NCI-H2029 (cell line): ENCODE measurements at places on chromosomes 7 and 10.

GRCh38 chr7:116598278-116598677 is 73.4 kb downstream of the CAV1 start:
- DNase-seq = no peak

DNA sequence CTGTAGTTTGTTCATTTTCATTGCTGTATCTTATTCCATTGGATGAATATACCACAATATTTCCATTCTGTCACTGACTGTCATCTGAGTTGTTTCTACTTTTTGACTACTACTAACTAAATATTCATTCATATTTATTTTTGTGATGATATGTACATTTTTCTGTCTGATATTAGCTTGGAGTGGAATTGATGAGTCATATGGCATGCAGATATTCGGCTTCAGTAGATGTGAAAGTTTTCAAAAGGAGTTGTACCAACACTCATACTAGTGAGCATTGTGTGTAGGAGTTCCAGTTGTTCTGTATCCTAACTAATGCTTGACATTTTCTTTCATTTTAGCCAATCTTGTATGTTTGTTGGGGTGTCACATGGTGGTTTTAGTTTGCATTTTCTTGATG is 7.7 kb downstream of the RUNDC3B start:
- DNase-seq = no peak

DNA sequence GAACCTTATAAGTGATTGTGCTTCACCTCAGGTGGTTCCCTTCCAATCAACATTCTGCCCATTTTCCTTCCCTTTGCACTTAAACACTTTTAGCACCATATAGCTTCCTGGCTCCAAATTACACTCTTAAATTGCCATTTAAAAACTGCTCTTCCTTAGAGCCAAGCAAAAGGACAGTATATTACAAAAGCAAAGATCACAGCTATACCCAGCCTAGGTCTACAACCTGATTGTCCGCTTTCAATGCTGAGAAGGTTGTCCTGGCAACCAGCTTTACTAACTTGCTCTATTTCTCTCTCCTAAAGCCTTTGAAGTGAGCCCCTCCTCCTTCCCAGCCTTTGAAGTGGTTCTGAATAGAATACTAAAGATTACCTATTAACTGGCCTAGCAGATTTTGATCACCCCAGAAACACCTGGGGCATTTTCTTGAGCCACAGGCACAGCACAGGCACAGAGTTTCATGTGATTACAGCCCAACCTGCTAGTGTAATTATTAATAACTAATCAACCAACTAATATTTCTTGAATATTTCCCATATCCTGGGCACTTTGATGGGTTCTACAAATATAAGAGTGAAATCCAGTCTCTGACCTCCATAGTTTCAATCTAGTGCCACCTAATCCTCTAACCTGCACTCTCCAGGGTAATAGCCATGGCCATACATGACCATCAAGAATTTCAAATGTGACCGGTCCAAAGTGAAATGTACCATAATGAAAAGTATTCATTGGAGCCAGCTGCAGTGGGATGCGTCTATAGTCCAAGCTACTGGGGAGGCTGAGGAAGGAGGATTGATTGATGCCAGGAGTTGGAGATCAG is 63.6 kb upstream of the TRIM24 start:
- no peak for DNase-seq

DNA sequence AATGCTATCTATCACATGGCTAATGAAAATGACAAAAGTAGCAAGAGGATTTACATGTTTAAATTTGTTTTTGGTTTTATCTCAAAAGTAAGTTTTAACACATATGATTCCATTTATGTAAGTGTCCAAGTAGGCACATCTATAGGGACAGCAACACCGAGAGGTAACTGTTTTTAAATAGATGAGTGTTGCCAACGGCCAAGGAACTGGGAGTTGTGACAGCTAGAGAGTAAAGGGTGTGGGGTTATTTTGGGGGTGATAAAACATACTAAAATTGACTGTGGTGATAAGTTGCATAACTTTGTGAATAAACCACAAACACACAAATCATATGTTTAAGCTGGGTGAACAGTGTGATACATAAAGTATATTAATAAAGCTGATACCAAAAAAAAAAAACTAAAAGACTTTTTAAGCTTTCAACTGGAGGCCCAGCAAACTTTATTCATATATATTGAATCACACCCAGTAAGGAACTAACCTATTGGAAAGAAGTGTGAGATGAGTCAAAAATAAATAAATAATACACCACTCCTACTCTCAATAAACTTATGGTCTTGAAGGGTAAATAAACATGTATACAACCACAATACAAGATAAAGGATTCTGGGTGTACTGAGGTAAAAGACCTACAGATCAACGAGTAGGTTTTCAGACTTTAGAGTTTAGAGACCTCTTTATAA is 33.0 kb downstream of the LRRC72 start:
- DNase-seq = no peak

DNA sequence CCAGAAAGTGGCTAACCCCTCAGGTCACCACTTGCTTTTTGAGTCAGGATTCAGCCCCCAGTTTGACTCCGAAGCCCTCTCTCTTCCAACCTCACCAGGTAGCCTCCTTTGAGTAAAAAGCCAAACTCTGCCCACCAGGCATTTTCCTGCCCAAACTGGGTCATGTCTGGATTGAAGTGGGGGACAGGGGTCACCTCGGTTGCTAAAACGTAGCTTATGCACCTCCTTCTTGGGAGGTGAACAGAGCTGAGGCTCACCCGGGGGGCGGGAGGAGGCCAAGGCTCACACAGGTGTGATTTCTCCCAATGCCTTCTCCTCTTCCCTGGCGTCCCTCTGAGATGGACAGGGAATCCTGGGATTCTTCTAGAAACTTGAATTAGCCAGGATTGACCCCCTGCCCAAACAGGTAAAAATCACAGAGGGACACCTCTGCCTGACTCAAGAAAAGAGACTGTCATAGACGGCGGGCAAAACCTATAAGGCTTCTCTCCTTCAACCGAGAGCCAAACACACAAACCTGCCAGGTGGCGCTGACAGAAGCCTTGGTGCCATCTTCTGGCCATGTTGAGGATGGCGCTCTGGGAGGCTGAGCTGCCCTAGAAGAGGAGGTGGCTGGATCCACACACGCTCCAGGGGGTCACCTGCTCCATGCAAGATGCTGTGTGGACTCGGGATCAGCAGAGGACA is 51.6 kb downstream of the PRLHR start:
- DNase-seq = peak; percentile 0

GRCh38 chr7:106153891-106154449 is 41.9 kb upstream of the SYPL1 start:
- peak; percentile 42 for DNase-seq

GRCh38 chr7:120941064-120941463 is 9.5 kb upstream of the ING3 start:
- peak; percentile 18 for DNase-seq

GRCh38 chr7:39741942-39742623 is 118.7 kb downstream of the RALA start:
- DNase-seq = peak; percentile 72

DNA sequence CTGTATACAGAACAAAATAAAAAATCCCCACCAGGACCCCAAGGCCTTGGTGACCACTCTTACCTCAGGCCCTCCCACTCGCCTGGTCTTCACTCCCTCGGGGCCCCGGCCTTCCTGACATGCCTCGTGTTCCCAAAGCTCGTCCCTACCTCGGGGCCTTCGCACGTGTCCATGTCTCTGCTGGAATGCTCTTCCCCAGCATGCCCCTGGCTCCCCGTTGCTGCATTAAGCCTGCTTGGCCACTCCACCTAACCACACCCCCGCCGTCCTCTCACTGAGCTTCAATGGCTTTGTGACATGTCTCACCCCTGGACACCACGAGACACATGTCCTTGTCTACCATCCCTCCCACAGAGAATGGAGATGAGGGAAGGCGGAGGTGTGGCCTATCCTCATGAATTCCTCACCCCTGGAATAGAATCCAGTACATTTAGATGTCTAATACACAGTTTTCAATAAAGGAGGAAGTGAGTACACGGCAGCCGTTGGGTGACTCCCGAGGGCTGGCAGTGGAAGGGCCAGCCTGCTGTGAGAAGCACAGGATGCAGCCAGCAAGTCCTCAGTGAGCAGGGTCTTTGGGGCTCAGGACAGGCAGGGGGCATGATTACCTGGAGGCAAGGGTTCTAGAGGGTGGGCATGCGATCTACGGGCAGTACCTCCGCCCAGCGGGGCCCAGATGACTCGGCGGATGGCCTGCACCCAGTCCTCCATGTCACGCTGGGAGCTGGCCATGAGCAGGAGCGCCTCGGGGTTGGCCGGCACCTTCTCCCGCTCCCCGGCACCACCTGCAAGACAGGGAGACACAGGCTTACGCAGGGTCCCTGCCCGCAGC is 125.7 kb downstream of the ARHGAP22 start:
- DNase-seq = no peak

- DNase-seq = peak; percentile 52
These were observed 39.8 kb downstream of the BRI3 start for GRCh38 chr7:98321301-98321700.

DNA sequence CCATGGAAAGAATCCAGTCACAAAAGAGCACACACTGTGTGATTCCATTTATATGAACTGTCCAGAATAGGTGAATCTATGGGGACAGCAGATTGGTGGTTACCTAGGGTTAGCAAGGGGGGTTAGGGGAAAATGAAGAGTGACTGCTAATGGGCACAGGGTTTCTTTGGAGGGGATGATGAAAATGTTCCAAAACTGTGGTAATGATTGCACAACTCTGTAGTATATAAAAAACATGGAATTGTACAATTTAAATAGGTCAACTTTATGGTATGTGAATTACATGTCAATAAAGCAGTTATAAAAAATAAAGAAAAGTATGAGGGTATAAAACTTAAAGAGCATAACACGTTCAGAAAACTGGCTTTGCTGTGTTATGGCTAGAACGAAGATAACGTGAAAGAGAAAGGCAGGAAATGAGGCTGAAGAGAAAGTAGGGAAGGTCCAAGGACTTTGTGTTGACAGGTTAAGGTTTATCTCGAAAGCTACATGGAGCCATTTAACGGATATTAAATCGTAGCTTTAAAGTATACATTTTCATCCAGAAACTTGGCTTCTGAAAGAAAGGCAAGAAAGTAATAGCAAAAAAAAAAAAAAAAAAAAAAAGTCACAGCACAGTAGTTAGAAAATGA is 26.4 kb upstream of the MSS51 start:
- DNase-seq = no peak

GRCh38 chr10:23818484-23818883 is 379.6 kb downstream of the OTUD1 start:
- DNase-seq = no peak

GRCh38 chr7:122485856-122486255 is 181.3 kb upstream of the FEZF1 start:
- no peak for DNase-seq

DNA sequence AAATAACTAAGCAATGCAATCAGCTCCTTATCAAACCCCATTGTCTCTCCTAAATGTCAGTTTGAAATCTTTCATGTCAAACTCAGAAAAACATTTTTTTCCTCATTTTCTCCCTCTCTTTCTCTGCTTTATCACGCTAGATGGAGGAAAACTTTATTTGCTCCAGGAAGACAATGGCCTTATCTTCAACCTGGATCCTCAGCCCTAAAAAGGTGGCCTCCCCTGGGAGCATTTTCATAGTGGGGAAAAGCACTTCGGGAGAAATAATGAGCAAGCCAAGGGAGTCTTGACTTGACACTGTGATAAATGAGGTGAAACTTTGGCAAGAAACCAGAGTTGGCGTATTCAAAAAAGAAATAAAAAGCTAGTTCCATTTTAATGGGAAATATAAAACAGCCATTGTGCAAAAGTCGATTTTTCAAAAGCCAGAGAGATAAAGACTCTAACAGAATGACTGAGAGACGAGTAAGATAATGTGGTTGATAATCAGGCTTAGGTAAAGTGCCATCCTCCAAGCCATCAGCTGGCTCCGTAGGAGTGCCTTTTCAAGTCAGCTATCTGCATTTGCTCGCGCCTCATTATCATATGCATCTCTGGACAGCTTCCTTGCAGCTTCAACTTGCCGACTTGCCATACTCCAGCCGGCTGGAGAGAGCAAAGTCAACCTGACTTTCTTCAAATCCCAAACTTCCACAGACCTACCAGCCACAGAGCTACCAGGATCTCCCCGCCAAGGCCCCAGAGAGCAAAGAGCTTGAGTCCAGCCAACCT is 19.9 kb downstream of the HABP2 start:
- DNase-seq = no peak

- peak; percentile 79 for DNase-seq
These were observed 19.0 kb upstream of the CLDN4 start for GRCh38 chr7:73811760-73812168.

DNA sequence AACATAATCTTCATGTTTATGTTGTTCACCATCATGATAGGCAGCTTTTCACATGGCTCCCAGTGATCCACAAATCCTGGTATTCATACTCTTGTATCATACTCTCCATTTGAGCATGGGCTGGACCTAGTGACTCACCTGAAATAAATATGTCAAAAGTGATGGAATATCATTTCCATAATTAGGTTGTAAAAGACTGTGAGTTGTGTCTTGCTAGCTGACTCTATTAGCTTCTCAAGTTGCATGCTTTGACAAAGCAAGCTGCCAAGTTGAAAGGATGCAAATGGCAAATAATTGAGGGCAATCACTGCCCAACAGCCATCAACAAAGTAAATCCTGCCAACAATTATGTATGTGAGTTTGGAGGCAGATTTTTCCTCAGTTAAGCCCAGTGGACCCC is 300.4 kb downstream of the AHR start:
- DNase-seq = no peak

GRCh38 chr10:95480901-95481491 is 80.2 kb downstream of the SORBS1 start:
- DNase-seq = no peak

DNA sequence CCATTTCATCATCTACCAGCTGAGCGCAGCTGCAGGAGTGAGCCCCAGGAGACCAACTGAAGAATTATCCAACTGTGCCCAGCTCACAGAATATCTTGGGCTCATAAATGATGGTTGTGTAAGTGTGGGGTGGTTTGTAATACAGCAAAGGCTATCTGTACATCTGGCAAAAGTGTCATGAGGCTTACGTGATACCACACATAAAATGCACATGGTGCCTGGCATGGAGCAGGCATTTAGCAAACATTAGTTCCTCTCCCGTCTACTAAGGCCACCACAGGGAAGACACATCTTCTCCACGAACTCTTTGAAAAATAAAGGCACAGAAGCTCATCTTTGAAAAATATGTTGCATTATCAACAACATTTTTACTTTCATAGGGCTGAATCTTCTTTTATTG is 32.3 kb downstream of the AOAH start:
- no peak for DNase-seq
